ENCODE measurements at places on chromosomes 6 and 20. TPM values are rescaled to one million over a fixed set of nuclear protein-coding genes. Genes with fewer than 3 reads are reported as not detected.

The ECT2L gene
- 0.16 TPM for total RNA-seq

The HAO1 gene
- 0.72 TPM for total RNA-seq

The PXMP4 gene
- total RNA-seq: 4.1 TPM

The POLR3F gene
- 7.7 TPM for total RNA-seq

The RUNX2 gene
- 2.1 TPM for total RNA-seq

The TMEM170B gene
- 5.1 TPM for total RNA-seq

The CLIC5 gene
- total RNA-seq: 12.9 TPM
